ENCODE measurements at places on chromosomes 16 and 17.
A peak's percentile ranks its signal among the peaks of the same experiment; 100 is the strongest.

DNA sequence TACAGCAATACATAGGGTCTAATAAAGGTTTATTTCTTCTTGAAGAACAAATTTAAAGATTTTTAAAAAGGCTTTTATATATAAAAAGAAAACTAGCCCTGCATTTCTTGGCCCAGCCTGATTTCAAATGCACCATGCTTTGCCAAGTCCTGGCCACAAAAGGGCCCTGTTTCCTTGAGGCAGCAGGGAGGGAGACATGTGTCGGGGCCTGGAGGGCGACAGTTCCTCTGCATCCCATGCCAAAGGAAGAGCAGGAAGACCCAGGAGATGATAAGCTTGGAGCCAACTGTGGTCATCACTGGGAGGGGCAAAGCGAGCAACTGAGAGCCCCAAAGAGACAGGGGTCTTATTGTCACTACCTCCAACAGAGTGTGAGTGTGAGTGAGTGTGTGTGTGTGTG, 571.5 kb upstream of the PSMD7 start:
- no peak for DNase-seq

DNA sequence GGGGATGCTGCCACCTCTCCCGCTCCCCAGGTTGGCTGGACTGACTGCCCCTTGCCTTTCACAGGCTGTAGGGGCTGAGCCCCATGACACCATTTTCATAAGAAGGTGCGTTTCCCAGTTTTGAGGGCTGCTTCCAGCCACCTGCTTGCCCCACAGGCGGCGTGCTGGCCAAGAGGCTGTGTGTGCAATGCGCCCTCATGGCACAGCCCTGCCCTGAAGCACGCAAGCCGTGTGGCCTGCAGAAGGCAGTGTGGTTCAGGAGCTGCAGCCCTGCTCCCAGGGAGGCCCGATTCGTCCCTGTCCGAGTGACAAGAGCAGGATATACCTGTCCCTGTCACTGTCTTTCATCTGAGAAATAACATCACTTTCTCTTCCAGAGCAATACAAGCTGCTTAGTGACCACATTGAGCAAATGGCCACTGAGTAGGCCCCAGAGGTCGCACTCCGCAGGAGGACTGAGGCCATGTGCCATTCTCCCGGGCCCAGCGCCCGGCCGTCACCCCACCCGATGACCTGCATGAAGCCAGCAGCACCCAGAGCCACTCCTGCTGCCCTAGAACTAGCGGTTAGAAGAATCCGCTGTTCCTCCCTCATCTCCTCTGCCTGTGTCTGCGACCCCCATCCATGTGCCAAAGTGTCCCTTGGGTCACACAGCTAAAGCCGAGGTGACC, 24.2 kb downstream of the CIBAR2 start:
- no peak for DNase-seq

- DNase-seq: no peak
These were observed 172.4 kb downstream of the ABCA8 start for GRCh38 chr17:68782789-68783188.

DNA sequence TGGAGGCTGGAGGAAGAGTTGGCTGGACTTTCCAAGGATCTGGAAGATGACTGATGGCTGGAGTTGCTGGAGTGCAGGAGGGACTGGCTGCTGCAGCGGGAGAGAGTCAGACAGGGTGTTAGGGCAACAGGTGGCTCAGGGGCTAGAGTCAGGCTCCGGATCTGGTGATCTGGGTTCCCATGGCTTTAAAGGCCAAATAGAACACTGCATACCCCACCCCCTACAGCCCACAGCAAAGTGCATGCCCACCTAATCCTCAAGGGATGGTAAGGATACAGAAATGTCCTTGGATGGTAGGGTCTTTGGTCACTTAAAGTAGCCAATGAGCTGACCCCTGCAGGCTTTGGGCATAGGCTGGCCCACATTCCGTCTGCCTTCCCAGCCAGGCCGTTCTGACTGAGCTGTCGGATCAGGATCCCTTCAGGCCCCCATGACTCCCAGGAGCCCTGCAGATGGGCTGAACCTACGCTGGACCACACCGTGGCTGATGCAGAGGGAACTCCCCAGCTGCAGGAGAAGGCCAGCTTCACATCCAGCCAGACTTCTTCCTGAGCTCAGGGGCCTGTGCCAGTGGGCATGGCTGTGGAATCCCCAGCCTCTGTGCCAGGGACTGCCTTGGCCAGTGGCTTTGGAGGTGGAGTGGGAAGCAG, 13.9 kb downstream of the TNS4 start:
- no peak for DNase-seq

- DNase-seq: no peak
These were observed 164.6 kb downstream of the VPS53 start for GRCh38 chr17:550041-550398.

- no peak for DNase-seq
These were observed 11.2 kb downstream of the ABAT start for GRCh38 chr16:8685617-8686016.

- DNase-seq: peak; percentile 77
These were observed 354.1 kb downstream of the SEC14L1 start for GRCh38 chr17:77494664-77495435.

- no peak for DNase-seq
These were observed 115.2 kb downstream of the PITPNC1 start for GRCh38 chr17:67492251-67492740.

DNA sequence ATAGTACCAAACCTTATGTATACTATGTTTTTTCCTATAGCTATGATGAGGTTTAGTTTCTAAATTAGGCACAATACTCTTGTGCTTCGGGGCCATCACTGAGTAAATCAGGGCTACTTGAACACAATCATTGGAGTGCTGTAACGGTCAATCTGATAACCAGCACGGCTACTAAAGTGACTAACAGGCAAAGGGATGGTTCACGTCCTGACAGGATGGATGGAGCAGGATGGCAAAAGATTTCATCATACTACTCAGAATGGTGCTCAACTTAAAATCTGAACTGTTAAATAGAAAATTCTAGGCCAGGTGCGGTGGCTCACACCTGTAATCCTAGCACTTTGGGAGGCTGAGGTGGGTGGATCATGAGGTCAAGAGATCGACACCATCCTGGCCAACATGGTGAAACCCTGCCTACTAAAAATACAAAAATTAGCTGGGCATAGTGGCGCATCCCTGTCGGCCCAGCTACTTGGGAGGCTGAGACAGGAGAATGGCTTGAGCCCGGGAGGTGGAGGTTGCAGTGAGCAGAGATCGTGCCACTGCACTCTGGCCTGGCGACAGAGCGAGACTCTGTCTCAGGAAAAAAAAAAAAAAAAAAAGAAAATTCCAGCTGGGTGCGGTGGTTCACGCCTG, 7.0 kb downstream of the TUFM start:
- DNase-seq: no peak

DNA sequence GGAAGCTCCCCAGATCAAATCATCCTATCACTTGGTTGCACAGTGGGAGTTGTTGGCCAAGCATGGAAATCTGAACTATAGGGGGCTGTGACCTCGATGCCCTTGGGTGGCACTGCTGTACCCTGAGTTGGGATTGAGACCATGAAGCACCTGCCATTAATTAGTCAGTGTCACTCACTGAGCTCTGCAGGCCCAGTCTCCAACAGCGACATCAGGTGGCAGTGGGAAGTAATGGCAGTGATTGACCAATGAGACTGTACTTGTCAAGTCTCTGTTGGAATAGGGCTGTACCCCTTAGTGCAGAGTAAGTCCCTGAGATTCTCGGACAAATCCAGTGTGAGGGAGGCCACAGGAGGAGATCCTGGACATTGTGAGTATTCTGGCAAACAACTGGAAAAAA, 118.0 kb upstream of the RPL38 start:
- DNase-seq: no peak

DNA sequence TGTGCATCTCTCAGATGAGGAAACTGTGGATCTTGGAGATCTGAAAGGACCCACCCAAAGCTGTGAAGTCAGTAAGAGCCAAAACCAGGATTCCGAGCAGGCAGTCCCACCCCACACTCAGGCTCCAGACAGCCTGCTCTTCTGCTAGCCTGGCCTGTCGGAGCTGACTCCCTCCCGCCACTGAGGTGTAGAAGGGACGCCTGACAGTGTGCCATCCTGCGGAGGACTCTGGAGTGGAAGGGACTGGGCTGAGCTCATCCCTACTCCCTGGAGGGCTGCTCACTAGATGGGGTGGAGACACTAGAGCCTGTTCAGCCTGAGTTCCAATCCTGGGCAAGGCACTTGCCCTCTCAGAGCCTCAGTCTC, 36.0 kb downstream of the WFDC1 start:
- no peak for DNase-seq

DNA sequence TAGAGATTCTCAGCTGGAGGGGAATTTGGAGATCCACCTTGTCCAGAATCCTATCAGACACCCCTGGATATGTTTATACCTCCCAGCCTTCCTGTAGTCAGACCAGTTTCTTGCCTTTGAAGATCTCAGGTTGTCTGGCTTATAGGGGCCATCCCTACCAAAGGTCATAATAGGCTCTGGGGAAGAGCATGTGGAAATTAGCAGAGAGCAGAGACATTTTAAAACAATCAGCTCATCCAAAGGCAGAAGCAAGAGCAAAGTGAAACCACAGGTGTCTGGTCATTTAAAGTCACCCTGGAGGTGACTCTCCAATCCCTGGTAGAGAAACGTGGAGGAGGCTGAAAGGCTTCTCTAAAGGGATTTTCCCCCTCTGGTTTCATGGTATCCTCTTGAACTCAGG, 299.3 kb upstream of the EEF2KMT start:
- no peak for DNase-seq

DNA sequence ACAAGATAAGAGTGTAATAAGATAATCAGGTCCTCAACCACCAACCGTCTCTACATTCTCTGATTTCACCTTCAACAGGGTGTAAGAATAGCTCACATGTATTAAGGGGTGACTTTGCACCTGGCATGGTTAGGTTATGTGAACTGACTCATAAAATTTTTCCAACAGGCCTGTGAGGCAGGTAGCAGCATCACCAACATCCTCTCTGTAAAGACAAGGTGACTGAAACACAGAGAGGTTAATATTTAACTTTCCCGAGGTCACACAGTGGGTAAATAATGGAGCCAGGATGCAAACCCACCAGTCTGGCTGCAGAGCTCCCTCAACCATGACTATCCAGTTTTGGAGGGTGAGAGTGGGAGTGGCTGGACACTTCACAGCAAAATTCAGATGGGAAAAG, 317.2 kb downstream of the C16orf95 start:
- DNase-seq: no peak

GRCh38 chr17:80695979-80696378, 151.3 kb downstream of the RPTOR start:
- DNase-seq: no peak

DNA sequence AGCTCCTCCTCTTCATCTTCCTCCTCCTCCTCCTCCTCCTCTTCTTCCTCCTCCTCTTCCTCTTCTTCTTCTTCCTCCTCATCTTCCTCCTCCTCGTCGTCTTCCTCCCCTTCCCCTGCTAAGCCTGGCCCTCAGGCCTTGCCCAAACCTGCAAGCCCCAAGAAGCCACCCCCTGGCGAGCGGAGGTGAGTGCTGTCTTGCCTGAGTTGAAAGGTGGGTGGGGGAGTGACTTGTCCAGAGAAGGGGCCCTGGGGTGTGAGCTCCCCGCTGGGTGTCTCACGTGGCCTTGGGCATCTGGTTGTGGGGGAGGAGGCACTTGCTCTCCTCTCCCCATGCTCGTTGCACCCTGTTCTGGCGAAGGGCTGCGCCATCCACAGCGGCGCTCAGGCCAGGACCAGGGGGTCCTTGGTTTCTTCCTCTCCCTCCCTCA, 8.0 kb downstream of the ELOB start:
- DNase-seq: no peak

DNA sequence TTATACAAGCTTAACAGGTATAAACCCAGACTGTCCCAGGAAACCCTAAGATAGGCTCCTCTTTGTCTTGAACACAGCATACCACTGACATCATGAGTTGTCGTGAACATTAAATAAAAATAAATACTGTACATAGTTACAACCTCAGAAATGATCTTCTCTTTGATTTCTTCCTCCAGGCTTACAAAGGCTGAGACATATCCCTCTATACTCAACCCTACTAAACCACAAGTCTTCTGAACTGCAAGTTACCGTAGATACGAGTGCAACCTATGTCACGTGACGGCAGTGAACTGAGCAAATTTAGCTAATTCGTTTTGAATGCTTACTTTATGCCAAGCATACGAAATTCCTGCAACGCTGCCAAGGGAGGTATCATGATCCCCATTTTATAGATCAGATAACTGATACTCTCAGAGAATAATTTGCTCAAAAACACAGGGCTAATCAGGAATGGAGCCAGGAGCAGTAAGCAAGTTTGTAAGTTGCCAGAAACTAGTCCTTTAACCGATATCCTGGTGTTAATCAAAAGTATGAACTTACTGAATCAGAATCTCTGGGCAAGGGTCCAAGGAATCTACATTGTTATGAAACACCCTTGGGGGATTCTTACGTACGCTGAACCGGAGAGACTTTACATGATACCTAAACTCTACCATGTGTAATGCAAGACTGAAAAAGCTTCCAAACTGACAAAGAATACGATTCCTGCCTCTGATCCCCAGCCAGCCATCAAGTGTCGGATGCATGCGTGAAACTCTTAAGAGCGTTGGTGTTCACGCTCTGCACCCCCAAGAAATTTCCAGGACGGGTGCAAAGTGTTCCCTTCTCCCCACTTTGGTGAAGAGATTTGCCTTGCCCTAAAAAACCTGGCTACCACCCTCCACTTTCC, 106.2 kb downstream of the XYLT1 start:
- peak; percentile 79 for DNase-seq

GRCh38 chr17:41474863-41475262, 6.1 kb downstream of the KRT35 start:
- DNase-seq: no peak

DNA sequence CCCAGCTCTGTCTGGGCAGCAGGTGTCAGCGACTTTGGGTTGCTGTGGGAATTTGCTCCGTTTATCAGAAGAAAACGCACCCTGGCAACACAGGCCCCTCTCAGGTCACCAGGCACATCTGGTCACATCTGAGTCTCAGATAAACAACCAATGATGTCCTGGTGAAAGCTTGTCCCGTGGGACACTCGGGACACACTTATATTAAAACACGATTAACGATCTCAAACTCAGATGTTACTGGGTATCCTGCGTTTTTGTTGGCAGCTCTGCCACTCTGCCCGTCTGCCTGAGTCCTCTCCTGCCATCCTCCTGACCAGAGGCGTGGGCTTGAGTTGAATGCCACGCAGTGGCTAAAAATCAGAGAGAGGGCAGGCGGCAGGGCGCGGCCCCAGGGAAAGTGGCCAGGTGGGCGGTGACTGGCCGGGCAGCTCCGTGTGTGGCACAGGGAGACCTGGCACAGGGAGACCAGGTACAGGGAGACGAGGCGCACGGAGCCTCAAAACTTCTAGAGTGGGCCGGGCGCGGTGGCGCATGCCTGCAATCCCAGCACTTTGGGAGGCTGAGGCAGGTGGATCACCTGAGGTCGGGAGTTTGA, 2.1 kb downstream of the SECTM1 start:
- no peak for DNase-seq

DNA sequence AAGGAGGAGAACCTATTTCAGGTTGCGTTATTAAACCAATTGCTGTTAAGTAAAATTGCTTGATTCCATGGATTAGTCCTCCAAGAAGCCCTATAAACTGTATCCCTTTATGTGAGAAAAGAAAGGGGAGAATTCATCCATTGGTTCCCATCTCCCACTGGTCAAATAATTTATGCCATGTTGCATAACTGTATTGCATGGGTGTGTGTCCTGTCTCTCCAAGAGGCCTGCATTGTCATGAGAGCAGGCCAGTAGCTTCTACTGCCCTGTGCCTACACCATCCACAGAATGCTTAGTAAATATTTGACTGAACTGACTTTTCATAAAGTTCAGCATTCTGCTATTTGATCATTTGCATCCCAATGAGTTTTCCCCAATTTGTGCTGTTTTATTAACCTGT, 11.7 kb upstream of the TOB1 start:
- no peak for DNase-seq

GRCh38 chr17:82601447-82602000, 46.7 kb downstream of the WDR45B start:
- no peak for DNase-seq

GRCh38 chr16:89009343-89010209, 32.6 kb upstream of the CBFA2T3 start:
- no peak for DNase-seq

All from activated CD8-positive, alpha-beta memory T cell treated with anti-CD3 and anti-CD28 coated beads, Interleukin-2, amount 10 ng/mL, durations not matched to agents 7 days and 5 days (primary cell).